ENCODE measurements at places on chromosomes 7 and 10.

GRCh38 chr10:6174201-6174874 is 28.4 kb upstream of the PFKFB3 start:
- peak; percentile 45 for DNase-seq

- no peak for DNase-seq
Observed at GRCh38 chr10:111972109-111972508, 211.5 kb downstream of the GPAM start.

GRCh38 chr10:71463111-71463510 is 66.4 kb downstream of the CDH23 start:
- no peak for DNase-seq

- no peak for DNase-seq
Observed at GRCh38 chr10:88986549-88987242, 3.9 kb upstream of the FAS start.

DNA sequence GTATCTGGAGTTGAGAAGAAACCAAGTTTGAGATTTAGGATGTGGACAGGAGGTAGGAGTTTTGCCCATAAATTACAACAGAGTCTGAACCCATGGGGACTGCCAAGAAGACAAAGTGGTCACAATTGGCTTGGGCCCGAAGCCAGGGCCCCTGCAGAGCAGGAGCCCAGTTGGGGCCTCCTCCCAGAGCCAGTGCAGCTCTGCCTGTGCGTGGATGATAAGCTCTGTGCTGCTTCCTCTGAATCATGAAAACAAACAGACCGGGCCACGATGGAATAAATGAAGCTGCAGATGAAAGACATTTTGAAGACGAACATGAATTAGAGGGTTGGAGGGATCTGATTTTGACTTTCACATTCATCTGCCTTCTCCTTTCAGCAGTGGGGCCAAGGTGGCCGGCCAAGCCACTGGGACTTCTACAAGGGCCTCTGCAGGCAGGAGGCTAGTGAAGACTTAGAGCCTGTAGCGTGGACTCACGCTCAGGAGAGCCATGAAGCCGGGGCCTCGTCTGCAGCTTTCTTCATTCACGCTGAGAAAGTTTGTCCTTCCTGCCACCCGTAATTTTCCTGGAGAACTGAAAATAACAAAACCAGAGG is 156.8 kb upstream of the LYZL1 start:
- peak; percentile 25 for DNase-seq

- DNase-seq = no peak
Observed at GRCh38 chr7:128741491-128741890, 2.3 kb downstream of the CALU start.

GRCh38 chr10:87882555-87883294 is 19.3 kb downstream of the PTEN start:
- DNase-seq = no peak

- no peak for DNase-seq
Observed at GRCh38 chr10:10235003-10235402, 782.7 kb upstream of the CELF2 start.

- DNase-seq = peak; percentile 91
Observed at GRCh38 chr7:13989126-13989948, at the start of gene ETV1. TSS of gene ETV1 (minus strand) at chr7:13989666. CDS start at chr7:13989052, 614 bp downstream.

DNA sequence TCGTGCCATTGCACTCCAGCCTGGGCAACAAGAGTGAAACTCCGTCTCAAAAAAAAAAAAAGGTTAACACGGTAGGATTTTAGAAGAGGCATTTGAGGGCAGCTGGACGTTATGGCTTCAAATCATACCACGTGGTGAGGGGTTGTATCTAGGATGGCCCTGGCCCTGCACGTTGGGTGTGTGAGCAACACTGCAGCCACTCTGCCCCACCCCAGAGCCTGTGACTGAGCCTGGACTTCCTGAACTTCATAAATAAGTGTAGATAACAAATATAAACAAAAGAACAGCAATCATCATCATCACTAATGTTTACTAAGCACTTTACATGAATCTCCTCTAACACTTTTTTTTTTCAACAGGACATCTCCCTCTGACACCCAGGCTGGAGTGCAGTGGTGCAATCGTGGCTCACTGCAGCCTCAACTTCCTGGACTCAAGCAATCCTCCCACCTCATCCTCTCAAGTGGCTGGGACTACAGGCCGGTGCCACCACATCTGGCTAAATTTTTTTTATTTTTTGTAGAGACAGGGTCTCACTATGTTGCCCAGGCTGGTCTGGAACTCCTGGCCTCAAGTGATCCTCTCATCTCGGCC is 169.5 kb upstream of the FRMD4A start:
- DNase-seq = no peak

DNA sequence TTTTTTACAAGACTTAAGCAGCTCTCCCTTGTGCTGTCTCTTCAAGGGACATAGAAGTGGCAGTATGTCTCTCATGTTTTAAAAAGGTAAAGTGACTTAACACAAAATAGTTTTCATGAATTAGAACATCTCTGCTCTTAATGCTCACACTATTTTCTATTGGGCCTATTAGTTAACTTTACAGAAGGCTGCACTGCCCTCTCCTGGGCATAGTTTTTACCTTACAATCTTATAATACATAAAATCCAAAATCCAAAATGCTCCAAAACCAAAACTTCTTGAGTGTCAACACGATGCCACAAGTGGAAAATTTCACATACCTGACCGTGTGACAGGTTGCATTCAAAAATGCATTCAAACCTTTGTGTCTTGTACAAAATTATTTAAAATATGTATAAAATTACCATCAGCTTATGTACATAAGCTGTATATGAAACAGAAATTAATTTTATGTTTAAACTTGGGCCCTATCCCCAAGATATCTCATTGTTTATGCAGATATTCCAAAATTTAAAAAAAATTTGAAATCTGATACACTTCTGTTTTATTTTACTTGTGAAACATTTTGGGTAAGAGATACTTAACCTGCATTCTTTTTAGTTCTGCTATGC is 25.8 kb downstream of the TES start:
- DNase-seq = peak; percentile 44

- DNase-seq = no peak
Observed at GRCh38 chr7:117399820-117400422, 27.4 kb downstream of the ASZ1 start.

DNA sequence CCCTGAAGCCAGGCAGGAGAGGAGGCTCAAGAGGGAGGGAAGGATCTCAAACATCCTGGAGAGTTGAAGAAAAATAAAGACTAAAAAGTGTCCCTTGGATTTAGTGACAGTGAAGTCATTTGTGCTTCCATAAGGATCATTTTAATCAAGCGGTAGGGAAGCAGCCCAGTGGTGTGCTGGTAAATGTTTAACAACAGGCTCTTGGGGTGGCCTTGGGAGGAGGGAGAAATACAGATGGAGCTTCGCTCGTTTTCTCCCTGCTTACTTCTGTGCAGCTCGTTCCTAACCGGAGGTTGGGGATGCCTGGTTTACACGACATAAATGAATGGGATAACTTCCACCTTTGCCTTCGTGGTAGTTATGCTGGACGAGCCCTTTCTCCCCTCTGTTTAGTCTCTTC is 140.0 kb downstream of the CAMK1D start:
- no peak for DNase-seq

DNA sequence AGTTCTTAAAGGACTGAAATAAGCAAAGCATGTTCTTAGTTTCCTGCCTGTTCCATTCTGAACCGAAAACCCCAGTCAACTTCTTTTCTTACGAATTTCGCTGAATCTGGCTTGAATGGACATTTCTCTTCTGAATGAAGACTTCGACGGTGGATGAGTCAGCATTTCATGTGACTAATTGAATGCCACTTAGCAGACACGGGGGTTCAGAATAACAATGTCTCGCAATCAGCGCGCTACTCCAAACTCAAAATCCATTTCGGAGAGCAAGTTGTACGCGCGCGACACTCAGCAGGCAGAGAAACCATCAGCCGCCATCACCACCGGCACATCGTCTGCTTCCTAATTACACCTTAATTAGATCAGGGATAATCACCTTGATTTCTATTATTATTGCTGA is 239.0 kb upstream of the KLF6 start:
- no peak for DNase-seq

GRCh38 chr10:43453266-43453831 is 16.4 kb downstream of the ZNF487 start:
- DNase-seq = no peak

DNA sequence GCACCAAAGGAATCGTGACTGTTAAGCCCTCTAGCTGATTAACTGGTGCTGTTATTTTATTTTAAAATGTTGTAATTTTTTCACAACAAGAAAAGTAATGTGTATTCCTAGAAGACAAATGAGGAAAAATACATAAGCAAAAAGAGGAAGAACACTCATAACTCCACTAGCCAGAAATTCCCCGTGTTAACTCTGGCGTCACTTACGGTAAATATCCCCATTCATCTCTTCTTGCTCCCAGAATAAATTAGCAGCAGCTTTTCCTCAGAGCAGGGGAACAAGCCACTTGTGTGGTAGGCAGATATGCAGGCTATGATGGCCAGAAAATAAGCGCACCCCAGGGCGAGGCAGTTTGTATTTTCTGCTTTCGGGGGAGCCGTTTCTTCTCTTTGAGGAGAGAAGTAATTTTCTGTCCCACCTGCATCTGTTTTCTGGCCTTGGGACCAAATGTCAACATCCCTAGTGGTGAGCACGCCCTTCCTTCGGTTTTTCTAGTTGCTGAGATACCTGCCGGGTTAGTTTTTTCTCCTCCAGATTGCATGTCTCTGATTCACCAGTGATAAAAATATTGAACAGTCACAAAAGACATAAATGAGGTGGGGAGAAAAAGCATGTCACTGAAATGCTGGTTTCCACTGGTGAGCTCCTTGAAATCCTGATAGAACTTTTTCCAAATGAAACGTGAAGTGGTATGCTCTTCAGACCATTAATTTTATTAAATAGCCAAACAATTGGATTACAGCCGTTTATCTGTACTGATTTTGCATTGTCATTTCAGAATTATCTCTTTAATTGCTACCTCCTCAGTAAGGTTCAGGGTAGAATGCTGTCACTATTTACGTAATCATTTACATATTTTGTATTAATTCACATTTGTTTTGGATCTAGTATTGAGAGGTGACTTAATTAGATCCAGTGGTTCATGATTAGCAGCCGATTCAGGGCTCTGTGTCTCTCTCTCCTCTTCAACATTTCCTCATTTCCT is 268.1 kb downstream of the CAMK1D start:
- DNase-seq = no peak

- DNase-seq = no peak
Observed at GRCh38 chr10:62047228-62047892, 145.9 kb downstream of the ARID5B start.

DNA sequence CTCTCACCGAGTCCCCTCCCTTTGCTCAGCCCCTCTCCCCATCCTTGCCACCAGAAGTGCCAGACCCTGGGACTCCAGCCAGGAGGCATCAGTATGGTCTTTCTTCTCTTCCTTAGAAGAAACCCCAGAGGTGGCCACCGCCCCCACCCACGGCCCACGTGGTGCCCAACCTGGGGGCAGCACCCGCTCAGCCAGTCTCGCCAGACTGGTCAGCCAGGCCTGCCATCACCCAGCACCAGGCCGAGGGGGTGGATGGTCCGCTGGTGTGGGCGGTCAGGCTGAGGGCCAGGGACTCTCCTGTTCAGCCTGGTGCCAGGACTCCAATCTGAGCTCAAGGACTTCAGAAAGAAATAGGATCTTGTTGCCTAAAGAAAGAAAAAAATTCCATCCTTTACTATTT is 5.8 kb upstream of the CLDN4 start:
- DNase-seq = no peak

DNA sequence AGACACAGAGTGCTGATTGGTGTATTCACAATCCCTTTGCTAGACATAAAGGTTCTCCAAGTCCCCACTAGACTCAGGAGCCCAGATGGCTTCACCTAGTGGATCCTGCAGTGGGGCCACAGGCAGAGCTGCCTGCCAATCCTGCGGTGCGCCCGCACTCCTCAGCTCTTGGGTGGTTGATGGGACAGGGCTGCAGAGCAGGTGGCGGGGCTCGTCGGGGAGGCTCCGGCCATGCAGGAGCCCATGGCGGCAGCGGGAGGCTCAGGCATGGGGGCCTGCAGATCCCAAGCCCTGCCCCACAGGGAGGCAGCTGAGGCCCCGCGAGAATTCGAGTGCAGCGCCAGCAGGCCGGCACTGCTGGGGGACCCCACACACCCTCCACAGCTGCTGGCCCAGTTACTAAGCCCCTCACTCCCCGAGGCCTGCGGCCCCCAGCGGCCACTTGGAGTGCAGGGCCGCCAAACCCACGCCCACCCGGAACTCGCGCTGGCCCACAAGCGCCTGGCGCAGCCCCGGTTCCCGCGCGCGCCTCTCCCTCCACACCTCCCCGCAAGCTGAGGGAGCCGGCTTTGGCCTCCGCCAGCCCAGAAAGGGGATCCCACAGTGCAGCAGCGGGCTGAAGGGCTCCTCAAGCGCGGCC is 7.7 kb upstream of the BET1 start:
- DNase-seq = no peak

DNA sequence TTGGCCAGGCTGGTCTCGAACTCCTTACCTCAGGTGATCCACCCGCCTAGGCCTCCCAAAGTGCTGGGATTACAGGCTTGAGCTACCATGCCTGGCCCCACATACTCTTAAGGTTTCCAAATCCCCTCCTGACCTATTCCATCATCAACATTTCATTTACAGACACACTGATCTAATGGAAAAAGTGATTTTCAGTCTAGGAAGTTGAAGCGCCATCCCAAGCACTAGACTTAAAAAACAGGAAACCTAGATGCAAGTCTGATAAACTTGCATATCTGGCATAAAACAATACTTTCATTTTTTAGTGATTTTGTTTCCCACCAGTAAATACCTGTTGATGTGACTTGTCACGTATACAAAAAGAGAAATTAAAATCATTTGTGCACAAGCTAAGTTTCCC is 44.0 kb downstream of the DNMBP start:
- DNase-seq = no peak

DNA sequence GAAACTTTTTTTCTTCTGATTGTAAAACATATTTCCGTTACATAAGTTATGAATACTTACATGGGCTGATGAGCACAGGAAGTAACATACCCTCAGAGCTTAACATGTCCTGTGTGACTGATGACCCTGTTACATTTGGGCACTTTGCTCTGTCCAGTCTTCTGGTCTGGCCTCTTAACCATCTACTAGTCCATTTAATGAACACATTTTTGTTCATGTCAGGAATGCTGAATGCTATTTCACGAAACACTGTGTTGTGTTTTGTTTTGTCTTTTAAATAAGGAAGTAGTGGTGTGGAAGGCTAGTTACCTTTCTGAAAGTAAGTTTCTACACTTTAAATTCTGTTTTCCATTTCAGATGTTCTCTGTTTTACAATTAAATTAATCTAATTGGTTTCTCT is 77.7 kb downstream of the RBM33 start:
- no peak for DNase-seq

DNA sequence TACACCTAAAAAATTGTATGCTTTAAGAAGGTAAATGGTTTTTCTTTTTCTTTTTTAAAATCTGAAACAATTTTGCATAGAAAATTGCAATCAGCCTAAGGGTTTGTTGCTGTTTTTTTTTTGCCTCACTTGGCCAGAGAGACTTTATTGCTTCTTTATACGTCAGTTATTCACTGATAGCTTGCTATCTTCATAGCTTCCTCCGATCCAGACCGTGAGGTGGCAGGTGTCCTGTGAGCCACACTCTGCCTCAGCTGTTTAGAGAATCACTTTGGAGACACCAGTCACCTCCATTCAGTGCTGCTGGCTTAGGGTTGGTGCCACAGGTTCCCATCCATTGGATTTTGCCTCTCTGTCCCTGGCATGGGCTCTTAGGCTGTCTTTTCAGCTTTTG is 68.0 kb downstream of the HHEX start:
- no peak for DNase-seq
